ENCODE measurements at places on chromosomes 4 and X.

DNA sequence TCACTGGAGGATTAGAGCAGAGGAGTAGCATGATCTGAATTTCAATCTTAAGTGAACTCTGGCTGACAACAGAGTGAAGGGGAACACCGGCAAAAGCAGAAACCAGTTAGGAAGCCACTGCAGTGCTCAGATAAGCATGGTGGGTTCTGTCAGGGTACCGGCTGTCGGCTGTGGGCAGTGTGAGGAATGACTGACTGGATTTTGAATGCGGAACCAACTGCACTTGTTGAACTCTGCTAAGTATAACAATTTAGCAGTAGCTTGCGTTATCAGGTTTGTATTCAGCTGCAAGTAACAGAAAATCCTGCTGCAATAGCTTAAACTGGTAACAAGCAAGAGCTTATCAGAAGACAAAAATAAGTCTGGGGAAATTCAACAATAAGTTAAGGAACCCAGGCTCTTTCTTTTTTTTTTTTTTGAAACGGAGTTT, 5.2 kb downstream of the HTT start:
- no peak for DNase-seq

GRCh38 chrX:87896057-87896456, 378.5 kb downstream of the KLHL4 start:
- DNase-seq: no peak

- DNase-seq: no peak
Measured at GRCh38 chrX:155027509-155028066, 944 bp downstream of the FUNDC2 start.

DNA sequence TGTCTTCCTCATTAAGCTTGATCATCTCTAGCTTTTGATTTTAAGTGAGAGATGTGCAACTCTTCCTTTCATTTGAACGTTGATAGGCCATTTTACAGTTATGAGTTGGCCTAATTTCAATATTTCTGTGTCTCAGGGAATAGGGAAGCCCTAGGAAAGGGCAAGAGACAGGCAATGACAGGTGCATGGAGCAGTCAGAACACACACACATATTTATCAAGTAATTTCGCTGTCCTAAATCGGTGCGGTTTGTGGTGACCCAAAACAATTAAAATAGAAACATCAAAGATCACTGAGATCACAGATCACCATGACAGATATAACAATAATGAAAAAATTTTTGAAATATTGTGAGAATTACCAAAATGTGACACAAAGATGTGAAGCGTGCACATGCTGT, 87.7 kb upstream of the LSM6 start:
- DNase-seq: no peak

- no peak for DNase-seq
Measured at GRCh38 chr4:122038896-122039295, 87.0 kb upstream of the TRPC3 start.

GRCh38 chrX:37594755-37595382, 23.4 kb downstream of the LANCL3 start:
- no peak for DNase-seq

DNA sequence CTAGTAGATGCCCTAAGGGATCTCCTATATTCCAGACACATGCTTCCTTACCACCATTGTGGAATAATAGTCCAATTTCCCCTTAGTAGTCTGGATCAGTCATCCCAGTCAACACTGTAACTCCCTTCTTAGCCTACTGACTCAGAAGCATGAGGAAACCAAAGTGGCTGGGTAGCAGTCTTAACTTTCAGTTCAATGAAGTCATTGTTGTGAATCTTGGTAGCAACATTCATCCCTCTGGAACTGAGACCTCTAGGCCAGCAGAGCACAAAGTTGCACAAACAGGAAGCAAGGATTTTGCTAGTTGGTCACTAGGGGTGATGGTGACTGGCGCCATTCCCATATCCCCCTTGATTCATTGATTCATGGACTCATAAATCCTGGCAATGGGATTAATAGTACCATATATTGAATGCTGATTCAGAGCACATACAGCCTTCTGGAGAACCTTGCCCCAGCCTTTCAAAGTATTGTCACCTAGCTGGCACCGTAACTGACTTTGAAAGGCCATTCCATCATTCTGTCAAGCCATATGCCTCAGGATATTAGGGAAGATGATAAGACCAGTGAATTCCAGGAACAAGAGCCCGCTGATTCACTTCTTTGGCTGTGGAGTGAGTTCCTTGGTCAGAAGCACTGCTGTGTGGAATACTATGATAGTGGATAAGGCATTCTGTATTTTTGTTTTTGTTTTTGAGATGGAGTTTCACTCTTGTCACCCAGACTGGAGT, 19.7 kb upstream of the GPAT3 start:
- DNase-seq: no peak

- DNase-seq: no peak
Measured at GRCh38 chr4:165461159-165461821, 82.5 kb downstream of the CPE start.

DNA sequence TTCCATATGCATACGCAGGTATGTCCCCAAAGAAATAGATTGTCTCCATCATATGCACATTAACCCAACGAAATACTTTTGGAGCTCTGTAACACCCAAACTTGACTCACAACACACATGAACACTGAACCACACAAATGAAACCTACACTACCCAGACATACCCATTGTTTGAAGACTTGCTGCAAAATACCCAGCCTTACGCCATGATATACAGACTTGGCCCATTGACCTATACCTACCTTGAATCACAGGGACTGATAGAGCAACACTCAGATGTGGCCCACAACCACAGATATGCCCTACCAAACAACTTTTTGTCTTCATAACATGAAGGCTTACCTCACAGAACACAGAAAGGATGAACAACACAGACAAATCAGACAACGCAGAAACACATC, 15.9 kb downstream of the LINC00632 start:
- no peak for DNase-seq

DNA sequence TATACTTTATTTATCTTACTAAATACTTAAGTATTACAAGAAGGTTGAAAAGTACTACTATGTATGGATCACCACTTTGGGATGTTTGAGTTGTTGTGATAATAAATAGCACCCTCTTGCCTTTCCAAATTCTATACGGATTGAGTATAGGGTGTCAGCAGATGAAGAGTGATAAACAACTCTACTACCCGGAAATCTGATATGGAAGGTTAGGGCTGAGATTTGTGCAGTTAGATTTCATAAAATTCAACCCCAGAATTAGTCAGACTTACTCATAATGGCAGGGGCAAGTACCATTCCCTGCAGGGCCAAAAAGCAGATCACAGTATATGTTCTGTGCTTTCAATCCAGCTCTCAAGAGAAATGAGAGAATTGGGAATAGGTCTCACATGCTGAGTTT, 1008.9 kb upstream of the PCDH7 start:
- no peak for DNase-seq

DNA sequence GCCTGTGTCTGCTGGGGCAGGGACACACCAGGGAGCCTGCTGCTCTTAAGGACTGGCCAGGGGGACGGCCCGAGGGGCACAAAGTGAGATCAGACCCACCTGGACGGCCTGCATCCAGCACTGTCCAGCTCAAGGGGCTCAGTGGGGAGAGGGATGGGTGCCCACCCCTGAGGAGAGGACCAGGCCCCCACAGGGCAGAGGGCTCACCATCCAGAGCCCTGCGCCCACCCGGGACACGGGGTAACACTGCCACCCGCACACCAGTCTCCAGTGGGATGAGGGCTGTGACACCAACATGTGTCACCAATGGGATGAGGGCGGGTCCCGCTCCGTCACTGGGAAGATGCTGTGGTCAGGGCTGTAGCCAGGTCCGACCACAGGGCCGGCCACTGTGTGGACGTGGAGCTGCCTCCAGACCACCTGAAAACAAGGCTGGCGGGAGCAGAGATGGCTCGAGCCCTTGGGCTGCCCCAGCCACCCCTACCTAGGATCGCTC, 13.2 kb downstream of the DGKQ start:
- DNase-seq: no peak

DNA sequence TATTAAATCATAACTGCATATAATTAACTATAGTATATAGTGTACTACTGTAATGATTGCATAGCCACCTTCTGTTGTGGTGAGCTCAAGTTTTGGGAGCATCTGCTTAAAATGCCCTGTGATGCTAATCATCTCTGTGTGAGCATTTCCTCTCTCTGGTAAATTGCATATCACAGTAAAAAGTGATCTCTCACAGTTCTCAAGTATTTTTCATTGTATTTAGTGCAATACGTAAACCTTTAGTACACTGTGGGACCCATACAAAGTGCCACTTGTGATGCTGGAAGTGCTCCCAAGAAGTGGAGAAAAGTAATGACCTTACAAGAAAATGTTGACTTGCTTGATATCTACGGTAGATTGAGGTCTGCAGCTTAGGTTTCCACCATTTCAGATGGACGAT, 82.0 kb downstream of the WWC2 start:
- no peak for DNase-seq

GRCh38 chr4:76246025-76246424, 5.5 kb upstream of the FAM47E start:
- DNase-seq: no peak

- DNase-seq: no peak
Measured at GRCh38 chrX:374596-374995, 12.1 kb downstream of the PPP2R3B start.

GRCh38 chr4:147367891-147368290, 113.0 kb upstream of the EDNRA start:
- no peak for DNase-seq

- no peak for DNase-seq
Measured at GRCh38 chr4:120549011-120549570, 373.4 kb downstream of the PRDM5 start.

- DNase-seq: no peak
Measured at GRCh38 chr4:25875281-25875745, 12.5 kb upstream of the SEL1L3 start.

DNA sequence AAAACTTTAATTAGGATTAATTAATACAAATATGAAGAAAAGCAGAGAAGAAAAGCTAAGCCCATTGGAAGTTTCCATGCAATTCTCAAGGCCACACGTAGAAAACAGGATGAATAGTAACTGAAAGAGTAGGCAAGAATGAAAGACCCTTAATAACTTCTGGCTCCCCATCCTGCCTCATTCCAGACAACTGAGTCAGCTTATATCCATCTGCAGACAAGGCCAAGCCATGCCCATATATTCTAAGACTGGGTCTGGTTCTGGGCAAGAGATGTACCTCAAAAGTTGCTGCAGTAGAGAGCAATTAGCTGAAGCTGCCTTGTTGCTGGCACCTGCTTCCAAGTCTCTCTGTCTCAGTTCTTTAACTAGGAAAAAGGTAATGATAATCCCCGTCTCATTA, 244.1 kb downstream of the GPC3 start:
- DNase-seq: no peak

DNA sequence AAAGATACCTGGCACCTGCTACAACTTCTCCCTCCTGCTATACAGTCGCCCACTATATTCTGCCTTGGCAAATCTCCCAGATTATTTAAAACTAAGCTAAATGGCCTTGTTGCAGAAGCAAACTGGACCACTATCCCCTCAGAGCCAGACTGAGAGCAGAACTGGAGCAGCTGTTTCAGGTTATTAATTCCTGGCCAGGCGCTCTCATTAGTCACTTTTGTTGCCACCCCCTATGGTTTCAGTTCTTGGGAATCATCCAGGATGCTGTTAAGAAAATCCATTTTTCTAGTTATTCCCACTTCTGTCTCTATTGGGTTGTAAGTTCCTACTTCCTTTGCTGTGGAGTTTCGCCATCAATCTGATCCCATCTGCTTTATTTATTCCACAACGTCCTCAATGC, 30.1 kb downstream of the ADGRA3 start:
- no peak for DNase-seq

DNA sequence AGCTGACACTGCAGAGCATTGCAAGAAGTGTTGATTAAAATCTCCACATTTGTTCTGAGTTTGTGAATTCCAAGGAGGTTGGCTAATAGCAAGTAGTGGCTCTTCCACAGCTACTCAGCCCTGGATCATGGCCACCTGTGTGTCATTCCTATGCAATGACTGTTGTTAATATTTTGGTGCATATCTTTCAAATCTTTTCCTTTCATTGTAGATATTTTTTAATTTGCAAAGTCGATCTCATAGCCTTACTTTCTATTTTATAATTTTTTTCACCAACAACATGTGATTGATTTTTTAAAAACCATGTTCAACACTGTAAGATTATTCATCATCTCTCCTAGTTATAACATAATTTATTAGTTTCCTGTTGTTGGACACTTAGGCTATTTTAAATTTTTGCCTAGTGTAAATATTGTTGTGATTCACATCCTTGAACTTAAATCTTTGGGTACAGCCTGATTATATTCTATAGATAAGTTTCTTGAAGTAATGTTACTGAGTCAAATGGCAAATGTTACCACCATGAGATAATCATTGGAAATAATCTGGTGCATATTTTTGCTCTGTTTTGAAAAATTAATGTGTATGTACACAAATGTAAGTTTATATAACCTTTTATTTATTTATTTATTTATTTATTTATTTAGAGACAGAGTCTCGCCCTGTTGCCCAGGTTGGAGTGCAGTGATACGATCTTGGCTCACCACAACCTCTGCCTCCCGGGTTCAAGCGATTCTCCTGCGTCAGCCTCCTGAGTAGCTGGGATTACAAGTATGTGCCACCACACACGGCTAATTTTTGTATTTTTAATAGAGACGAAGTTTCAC, 17.1 kb upstream of the ARHGAP10 start:
- DNase-seq: no peak

GRCh38 chr4:39660045-39660444, 21.4 kb upstream of the SMIM14 start:
- DNase-seq: no peak

DNA sequence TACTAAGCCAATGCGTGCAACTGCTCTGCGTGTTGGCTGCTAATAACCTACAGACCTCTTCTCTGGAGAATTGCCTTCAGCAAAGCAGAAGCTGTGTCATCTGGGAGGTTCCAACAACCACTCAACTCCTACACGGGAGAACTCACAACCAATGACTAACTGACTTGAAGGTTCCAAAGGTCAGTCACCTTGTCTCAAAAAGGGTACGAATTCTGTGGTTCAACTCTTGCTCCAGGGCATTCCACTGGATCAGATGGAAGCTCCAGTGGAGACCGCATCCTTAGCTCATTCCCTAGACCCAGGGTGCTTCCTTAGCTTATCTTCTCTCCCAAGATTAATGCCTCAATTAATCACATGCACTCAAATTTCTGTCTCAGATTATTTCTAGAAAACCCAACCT, 222.7 kb downstream of the CHIC2 start:
- no peak for DNase-seq
